AG04449 (cell line): ENCODE measurements at places on chromosomes 3 and 15.
A peak's percentile ranks its signal among the peaks of the same experiment; 100 is the strongest.

DNA sequence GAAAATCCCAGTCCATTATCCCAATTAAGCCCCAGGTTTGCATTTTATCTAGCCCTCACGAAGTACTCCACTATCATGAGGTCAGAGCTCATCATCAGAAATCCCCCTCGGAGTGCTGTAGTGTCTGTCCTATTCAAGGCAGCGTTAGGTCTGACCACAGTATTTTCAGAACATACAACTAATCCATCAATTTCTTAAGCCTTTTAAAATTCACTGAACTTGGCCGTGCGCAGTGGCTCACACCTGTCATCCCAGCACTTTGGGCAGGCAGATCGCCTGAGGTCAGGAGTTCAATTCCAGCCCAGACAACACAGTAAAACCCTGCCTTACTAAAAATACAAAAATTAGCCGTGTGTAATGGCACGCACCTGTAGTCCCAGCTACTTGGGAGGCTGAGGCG is 11.9 kb downstream of the VGLL4 start:
- no peak for DNase-seq

DNA sequence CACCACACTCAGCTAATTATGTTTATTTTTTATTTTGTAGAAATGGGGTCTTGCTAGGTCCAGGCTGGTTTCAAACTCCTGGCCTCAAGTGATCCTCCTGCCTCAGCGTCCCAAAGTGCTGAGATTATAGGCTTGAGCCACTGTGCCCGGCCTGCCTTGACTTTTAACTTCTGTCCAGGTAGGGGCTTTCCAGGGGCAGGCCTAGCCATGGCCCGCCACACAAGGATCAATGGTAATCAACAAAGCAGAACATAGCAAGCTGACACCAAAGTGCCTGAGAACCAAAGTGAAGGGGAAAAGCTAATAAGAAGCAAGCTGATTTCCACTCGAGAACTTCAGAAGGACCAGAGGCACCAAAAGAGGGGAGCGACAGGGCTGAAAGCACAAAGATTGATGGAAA is 9.4 kb upstream of the CRTC3 start:
- no peak for DNase-seq

- DNase-seq, result no peak
Observed at GRCh38 chr15:71085809-71086208, 29.5 kb upstream of the THSD4 start.

GRCh38 chr15:69958496-69959084 is 139.1 kb downstream of the TLE3 start:
- no peak for DNase-seq

- DNase-seq, result no peak
Observed at GRCh38 chr3:195866686-195867511, 41.5 kb downstream of the TNK2 start.

GRCh38 chr3:197926418-197926817 is 23.6 kb upstream of the RPL35A start:
- DNase-seq, result no peak

GRCh38 chr3:170320461-170321121 is 36.9 kb upstream of the SKIL start:
- no peak for DNase-seq

- no peak for DNase-seq
Observed at GRCh38 chr3:149723781-149724180, 28.5 kb downstream of the COMMD2 start.

DNA sequence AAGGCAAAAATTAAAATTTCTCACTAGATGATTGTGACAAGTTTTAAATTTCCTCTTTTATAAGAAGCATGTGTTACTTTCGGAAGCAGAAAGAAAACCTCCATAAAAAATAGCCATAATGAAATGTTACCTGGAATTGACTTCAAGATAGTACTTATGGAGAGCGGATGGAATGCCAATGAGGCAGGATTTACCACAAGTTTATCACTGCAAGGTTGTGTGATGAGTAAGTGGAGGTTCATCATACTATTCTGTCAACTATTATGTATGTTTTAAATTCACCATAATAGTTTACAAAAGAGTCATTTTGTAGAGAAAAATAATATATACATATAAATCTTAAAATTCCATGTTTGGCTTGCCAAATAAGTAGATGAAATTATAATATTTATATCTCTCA is 230.3 kb downstream of the SCAPER start:
- peak; percentile 34 for DNase-seq

DNA sequence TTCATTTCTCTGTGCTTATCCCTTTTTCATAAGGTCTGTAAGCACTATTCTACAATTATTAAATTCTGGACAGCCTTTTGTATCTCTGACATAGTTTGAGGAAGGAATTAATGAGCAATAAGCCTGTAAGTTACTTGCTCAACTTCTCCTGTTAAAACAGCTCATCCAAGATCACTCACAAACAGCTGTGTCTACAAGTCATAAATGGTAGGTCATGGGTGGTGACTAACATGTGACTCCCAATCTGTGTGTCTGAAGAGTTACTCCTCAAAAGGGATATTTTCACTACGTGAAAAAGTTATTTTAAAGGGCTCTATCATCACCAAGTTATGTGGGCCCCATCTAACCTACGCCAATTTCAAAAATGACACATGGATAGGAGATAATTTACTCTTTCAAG is 145.2 kb upstream of the CBLB start:
- peak; percentile 95 for DNase-seq

DNA sequence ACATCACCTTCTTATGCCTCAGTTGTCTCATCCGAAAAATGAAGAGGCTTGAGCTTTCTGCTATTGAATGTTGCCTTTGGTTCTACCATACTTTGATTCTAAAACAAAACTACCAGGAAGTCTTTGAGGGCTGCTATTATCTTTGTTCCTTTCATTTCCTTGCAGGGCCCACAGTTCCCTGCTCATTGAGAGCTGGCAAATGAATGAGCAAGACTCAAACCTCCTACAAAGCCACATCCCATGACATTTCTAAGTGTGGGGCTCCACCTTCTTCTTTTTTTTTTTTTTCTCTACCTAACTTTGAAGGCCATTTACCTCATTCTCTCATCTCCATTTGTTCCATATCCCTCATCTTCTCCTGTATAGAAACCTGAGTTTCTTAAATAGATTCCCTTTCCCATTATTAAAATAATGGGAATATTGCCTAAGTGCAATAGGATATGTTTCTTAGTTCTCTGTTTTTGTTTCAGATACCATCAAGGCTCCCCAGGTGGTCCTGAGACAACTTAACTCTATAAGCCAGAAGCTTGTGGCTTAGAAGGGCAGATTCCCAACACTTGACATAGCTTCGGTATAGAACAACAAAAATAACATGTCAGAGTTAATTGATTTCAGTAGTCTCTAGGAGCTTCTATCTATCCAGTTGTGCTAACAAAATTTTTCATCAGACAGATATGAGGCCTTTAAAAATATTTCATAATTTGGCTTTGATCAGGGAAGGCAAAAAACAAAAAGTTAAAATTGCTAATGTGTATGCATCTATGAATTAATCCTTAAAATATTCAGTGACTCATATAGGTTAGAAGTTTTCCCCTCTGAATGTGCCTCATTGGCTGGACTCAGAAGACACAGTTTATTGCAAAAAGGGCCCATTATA is 951.6 kb downstream of the TUSC7 start:
- peak; percentile 38 for DNase-seq

- DNase-seq, result no peak
Observed at GRCh38 chr15:62069551-62069950, 2.8 kb downstream of the C2CD4A start.

- no peak for DNase-seq
Observed at GRCh38 chr3:36373666-36374065, 6.6 kb upstream of the STAC start.

DNA sequence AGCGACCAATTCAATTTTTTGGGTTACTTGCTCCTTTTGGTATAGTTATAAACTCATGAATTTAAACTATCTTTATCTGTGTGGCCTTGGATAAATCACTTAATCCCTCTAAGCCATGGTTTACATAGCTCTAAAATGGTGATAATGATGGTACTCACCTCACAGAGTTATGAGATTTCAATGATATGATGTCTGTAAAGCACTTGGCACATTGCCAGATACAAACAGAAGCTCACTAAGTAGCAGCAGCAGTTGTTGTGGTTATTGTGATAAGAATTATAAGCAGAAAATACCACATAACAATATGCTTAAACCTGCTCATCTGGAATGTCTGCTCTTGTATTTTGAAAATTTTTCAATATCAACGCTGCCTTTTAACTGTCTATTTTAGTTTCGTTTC is 185.1 kb upstream of the SNTN start:
- no peak for DNase-seq
